ENCODE measurements at places on chromosomes 3 and 15.

DNA sequence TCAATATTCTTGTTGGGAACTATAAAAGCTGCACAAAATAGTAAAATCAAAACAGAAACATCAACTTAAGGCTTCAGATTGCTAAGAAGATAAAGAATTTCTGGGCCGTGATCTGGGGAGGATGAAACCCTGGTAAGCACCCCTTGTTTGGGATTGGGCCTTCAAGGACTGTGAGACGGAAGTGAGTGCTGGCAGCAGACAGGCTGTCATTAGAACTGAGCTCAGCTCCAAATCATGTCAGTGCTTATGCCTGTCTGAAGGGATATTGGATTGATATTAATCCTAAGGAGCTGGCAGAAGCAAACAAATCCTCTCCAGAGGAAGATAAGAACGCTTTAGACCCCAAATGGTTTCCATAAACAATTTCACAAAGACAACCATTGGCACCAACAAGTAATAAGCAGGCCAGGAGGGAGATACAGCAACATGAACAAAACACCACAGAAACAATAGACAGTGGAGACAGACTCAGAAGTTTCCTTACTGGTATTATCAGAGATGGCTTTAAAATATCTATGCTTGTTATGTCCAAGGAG is 72.6 kb upstream of the CTXND1 start:
- DNase-seq, result no peak

- peak; percentile 64 for DNase-seq
Observed at GRCh38 chr3:194575484-194576210, 57.6 kb downstream of the TMEM44 start.

- DNase-seq, result no peak
Observed at GRCh38 chr3:38117163-38117716, 19.7 kb downstream of the ACAA1 start.

GRCh38 chr3:108223928-108224327 is 1.7 kb upstream of the IFT57 start:
- peak; percentile 58 for DNase-seq

- peak; percentile 63 for DNase-seq
Observed at GRCh38 chr15:47987908-47988532, 132.8 kb upstream of the SLC24A5 start.

DNA sequence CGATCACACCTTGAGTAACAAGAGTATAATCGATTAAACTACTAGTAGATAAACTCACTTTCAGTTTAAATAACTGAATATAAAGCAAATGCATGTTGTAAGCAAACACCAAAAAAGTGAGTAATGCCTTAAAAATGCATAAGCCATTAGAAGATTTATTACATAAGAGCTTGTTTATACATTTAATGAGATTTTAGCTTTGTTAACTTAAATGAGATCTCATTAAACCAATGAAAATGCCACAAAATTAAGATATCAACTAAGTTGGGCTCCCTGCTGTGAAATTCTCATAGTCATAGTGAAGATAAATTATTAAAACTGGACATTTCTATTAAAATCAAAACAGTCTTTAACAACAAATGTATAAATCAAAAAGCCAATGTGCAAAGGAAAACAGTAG is 701.2 kb downstream of the NLGN1 start:
- DNase-seq, result no peak

DNA sequence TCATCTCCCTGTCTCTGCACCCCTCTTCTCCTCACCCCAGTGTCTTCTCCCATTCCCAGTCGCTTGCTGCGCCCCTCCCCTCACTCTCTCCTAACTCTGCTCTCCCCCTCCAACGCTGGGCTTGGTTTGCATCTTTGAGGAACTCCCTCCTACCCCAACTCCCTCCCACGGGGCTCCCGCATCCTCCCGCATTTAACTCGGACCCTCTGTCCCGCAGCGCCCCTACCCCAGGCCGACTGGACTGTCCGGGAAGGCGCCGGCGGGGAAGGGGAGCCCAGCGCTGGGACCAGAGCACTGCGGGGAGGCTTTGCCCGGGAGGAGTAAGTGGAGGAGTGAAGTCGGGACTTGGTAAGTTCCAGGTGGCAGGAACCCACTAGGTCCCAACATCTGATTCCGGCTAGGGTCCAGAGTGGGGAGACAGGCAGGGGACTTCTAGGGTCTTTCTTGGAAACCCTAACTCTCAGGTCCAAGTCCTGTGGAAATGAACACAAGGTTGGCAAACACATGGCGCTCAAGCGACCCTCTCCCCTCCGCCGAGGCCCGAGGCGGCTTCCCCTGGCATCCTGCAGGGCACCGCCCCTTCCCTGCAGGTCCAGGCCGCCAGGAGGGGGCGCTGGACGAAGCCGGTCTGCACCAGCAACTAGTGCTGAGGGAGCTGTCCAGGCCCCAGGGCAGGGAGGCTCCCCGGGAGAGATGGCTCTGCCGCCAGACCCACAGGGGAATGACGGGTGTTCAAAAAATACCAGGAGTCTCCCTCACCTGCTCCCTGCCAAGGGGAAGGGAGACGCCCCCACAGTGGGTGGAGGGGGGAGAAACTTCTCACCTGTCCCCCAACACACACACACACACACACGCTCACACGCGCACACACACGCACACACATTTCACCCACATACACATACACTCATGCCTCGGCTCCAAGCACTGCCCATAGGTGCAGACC is 53.2 kb downstream of the LHFPL4 start:
- DNase-seq, result peak; percentile 73

DNA sequence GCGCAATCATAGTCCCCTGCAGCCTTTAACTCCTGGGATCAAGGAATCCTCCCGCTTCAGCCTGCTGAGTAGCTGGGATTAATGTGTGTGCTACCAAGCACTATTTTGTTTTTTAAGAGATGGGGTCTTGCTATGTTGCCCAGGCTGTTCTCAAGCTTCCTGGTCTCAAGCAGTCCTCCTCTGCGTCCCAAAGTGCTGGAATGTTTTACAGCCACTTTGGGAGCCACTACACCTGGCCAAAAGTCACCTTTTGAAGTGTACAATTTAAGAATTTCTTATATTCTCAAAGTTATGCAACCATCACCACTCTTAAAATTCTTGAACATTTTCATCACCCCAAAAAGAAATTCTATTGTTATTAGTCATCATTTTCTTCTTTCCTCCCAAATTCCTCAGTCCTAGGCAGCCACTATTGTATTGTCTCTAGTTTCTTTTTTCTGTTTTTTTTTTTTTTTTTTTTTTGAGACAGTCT is 17.8 kb downstream of the CDV3 start:
- no peak for DNase-seq

GRCh38 chr3:6862041-6862879 is 1.3 kb downstream of the GRM7 start:
- no peak for DNase-seq

- no peak for DNase-seq
Observed at GRCh38 chr3:47430606-47431005, 45.1 kb downstream of the SCAP start.

DNA sequence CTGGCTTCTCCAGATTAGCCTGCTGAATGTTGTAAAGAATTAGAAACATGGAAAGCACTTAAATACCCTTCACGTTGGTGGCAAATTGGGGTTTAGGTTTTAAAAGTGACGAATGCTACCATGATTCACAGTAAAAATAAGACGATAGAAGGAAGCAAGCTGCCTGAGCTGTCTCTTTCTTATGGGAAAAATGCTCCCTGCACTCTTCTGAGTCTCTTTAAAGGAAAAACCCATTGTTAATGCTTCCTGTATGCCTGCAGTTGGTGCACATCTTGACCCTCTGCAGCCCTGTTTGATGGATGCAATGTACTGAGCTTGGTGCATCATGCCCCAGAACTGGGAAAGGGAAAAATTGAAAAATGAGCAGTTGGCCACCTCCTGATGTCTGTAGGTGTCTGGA is 258.6 kb upstream of the RASGRP1 start:
- no peak for DNase-seq

GRCh38 chr3:35184775-35185174 is 454.6 kb upstream of the ARPP21 start:
- DNase-seq, result no peak

DNA sequence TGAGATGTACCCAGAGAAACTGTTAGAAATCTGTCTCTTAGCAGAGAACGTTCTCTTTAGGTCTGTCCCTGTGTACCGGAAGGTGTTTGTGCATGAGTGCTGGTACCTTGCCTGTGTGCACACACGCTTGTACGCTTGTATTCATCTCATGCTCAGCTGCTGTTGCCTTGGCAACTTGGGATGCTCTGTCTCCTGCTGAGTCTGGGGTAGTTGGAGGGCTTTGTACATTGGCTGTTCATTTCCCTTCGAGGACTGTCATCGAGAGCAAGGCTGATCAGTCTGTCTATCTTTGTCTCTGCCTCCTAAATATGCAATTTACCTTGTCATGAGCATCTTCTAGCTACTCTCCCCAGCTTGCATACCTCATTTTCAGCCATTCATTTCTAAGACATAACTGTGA is 147.2 kb downstream of the SLCO3A1 start:
- no peak for DNase-seq

DNA sequence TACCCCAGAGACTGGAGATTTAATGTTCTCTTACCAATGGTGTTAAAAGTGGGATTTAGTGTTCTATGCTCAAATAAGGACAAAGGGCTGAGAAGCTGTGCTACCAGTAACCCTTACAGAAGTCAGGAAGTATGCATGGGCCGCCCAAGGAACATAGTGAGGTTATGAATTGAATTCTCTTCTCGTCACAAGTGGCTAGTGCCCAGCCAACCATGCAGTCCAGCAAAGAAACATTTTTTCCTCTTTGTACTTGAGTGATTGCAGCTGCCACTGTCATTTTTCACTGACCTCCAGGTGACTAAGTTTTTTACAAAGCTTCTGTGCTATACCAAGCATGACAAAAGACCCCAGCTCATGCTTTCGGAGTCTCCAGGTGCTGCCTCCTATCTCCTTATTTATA is 110.6 kb upstream of the DCBLD2 start:
- no peak for DNase-seq

- peak; percentile 79 for DNase-seq
Observed at GRCh38 chr3:184740509-184741258, 28.8 kb upstream of the MAGEF1 start.

DNA sequence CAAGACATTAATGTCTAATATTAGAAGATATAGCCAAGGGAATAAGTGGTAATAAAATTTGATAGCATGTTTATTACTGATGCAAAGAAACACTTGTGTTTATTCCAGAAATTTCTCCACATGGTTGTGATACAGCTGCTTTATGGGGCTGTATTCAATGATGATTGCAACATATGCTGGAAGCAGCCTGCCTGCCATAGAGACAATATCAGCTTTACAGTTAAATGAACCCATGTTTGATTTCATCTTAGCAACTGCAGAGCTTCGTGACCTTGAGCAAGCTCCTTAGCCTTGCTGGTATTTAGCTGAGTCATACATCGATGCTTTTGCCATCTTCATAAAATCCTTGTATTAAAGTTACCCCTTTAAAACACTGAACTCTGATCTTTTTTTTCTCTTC is 168.1 kb upstream of the STAC start:
- no peak for DNase-seq

DNA sequence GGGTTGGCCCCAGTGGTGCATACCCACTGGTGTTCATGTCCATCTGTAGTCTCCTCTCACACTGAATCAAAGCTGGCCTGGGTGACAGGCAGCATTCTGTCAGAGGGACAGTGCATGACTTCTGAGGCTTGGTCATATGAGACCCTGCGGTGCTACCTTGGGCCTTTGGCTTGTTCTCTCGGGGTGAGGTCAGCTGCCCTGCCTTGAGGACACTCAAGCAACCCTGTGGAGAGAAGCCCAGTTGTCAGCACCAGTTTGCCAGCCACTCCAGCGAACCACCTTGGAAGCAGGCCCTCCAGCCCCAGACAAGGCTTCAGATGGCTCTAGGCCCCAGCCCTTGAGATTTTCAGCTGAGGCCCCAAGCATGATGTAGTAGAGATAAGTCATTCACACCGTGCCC is 16.9 kb upstream of the RAB7A start:
- no peak for DNase-seq

- DNase-seq, result no peak
Observed at GRCh38 chr3:72081471-72082185, 296.7 kb upstream of the PROK2 start.

- peak; percentile 69 for DNase-seq
Observed at GRCh38 chr3:193935916-193936315, 200.0 kb upstream of the HES1 start.

DNA sequence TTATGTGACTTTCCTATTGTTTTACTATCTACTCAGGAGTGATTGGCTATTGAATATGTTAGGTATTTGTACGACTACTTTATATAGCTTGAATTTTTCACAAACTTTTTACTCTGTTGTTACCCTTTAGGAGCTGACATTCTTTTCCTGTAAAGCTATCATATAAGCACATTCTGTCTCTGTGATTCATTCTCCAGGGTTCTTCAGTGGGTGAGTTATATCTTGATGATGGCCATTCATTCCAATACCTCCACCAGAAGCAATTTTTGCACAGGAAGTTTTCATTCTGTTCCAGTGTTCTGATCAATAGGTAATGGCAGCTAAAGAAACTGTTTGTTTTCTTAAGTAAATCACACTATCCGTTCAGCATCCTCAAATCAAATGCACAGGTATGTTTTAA is 10.1 kb upstream of the CAPN3 start:
- DNase-seq, result no peak

Measured in inflammatory macrophage (primary cell).